ENCODE measurements at places on chromosomes 12 and 14.

DNA sequence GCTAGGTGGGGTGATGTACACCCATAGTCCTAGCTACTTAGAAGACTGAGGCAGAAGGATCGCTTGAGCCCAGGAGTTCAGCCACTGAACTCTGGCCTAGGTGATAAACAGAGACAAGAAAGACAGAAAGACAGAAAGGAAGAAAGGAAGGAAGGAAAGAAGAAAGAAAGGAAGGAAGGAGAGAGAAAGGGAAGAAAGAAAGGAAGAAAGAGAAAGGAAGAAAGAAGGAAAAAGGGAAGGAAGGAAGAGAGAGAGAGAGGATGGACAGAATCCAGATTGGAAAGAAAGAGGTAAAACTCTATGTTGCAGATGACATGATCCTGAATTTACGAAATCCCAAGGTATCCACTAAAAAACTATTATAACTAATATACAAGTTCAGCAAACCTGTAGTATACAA, 8.2 kb downstream of the INTS13 start:
- DNase-seq, result no peak

GRCh38 chr12:27966870-27967269, 5.7 kb downstream of the PTHLH start:
- peak; percentile 89 for DNase-seq

GRCh38 chr12:89319122-89319521, 33.2 kb downstream of the DUSP6 start:
- DNase-seq, result no peak

GRCh38 chr14:90458536-90458935, 61.7 kb downstream of the CALM1 start:
- DNase-seq, result no peak

DNA sequence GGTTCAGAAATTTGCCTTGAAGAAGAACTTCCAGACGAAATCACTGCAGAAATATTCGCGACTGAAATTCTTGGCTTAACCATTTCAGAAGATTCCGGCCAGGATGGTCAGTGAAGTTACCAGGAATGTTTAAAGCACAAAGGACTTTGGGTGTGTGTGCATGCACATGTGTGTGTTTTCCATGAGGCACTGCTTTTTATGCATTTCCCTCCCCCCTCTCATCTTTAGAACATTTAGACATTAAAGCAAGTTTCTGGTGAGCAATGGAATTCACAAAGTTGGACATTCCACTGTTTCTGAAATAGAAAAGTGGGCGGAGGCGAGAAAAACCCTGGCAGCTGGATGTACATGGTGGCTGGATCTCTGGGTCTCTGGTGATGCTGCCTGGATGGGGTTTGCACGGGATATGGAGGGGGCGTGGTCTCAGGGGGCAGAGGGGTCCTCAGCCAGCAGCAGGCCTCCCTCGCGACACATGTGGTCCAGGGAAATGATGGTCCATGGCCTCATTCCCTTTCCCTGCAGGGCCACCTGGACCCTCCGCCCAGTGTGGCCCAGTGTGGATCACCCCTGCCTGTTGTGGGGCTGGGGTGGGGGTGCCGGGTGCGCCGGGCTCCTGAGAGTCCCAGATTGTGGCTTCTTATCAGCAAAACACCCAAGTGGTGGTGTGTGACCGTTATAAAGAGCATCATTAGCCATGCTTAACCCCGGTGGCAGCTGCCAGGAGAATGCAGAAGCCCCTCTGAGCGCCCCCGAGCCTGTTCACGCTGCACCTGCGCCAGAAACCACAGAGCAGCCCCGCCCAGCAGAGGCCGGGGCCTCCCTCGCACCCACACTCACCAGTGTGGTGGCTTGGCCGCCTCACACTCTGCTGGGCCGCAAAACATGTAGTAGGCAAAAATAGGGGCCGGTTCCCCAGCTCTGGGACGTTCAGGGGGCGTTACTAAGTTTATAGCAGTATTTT, 17.8 kb upstream of the BCL7A start:
- no peak for DNase-seq

GRCh38 chr12:50647031-50647430, 116.9 kb upstream of the ATF1 start:
- DNase-seq, result no peak

GRCh38 chr12:63822352-63822751, 22.1 kb upstream of the SRGAP1 start:
- DNase-seq, result peak; percentile 56

All from HS-5 (cell line).